ENCODE measurements at places on chromosomes 7 and 10.

GRCh38 chr7:152333134-152333533 is 102.7 kb downstream of the KMT2C start:
- no peak for DNase-seq

- DNase-seq = peak; percentile 75
Observed at GRCh38 chr7:88546808-88547207, 212.7 kb upstream of the ZNF804B start.

DNA sequence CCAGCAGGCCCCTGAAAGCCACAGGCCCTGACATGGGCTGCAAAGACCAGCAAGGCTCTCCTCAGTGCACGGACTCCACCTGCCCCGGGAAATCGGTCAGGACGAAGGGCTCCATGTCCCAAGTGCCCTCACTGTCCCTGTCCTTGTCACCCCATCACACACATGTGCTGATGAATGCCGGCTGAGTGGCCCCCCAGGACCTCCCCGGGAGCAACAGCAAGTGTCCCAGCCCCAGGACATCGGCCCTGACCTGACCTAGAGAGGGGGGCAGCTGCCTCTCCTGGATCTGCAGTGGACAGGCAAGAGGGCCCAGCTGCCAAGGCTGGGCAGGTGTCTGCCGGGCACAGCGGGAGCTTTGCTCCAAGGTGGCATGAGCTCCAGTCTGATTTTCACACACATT is 49.8 kb downstream of the STK32C start:
- DNase-seq = no peak

- DNase-seq = no peak
Observed at GRCh38 chr10:121442086-121442935, 155.9 kb downstream of the FGFR2 start.

- DNase-seq = no peak
Observed at GRCh38 chr10:71099731-71100361, 112.5 kb upstream of the UNC5B start.

GRCh38 chr7:44541028-44541869 is at the start of gene NPC1L1:
Gene NPC1L1 (minus strand): TSS chr7:44541330. CDS start chr7:44541259, 71 bp downstream.
- DNase-seq = peak; percentile 61

GRCh38 chr10:89515031-89515841 is 20.2 kb downstream of the SLC16A12 start:
- no peak for DNase-seq

- no peak for DNase-seq
Observed at GRCh38 chr7:5492636-5493020, 69.0 kb upstream of the TNRC18 start.

GRCh38 chr10:6445671-6446316 is 134.3 kb downstream of the PRKCQ start:
- DNase-seq = peak; percentile 59

DNA sequence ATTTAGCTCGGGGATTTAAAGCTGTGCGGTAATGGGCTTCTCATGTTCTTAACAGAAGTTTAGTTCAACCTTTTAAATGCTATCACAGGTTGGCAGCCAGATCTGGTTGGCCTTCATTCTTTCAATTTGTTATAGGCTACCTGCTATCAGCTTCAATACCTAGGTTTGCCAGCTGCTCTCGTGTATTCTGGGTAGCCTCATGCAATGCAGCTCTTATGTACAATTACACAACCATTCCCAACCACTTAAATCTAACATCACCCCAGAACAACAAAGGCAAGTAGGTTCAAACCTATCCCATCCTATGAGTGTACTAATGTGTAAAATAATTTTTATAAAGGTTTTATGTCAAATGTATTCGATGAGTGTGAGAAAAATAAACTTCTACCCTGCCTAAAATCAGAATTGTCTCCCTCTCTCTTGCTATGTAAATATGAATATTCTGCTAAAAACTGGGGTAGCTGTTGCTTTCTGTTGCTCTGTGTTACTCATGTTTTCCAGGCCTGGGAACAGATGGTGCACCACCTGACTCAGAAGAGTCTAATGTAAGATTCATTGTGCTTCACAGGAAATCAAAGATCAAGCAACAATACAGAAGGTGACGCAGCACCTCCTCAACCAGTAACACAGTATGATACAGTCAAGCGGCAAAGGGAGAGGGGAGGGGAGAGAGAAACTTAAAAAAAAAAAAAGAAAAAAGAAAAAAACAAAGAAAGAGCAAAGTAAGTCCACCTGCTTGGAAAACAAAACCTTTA is 188.6 kb downstream of the ETV1 start:
- DNase-seq = peak; percentile 72

DNA sequence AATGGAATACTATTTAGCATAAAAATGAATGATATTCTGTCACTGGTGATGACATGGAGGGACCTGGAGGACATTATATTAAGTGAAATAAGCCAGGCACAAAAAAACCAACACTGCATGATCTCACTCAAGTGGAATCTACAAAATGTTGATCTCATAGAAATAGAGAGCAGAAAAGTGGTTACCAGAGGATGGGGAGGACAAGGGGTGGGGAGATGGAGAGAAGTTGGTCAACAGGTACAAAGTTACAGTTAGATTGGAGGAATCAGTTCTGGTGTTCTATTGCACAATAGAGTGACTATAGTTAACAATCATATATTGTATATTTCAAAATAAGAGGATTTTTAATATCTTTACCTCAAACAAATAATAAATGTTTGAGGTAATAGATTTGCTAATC is 24.7 kb upstream of the SLC18A3 start:
- DNase-seq = no peak

- peak; percentile 35 for DNase-seq
Observed at GRCh38 chr7:106959753-106960152, 84.8 kb upstream of the PRKAR2B start.

DNA sequence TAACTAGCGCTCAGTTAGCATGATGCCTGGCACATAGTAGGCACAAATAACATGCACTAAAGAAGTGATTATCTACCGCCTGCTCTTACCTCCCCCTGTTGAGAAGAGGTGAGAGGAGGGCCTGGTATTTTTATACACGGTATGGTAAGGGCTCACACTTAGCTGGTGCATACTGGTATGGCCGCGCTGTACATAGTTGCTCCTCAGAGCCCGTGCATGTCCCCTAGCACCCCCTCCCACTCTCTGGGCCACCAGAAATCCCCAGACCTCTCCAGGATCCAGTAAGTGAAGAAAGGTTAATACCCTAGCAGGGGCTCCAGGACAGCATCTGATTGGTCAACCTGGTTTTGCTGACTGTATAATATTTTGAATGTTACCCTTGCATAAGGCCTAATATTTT is 121.4 kb downstream of the RAB11FIP2 start:
- DNase-seq = no peak

- peak; percentile 79 for DNase-seq
Observed at GRCh38 chr10:27743012-27743876, 2.4 kb downstream of the MKX start.

DNA sequence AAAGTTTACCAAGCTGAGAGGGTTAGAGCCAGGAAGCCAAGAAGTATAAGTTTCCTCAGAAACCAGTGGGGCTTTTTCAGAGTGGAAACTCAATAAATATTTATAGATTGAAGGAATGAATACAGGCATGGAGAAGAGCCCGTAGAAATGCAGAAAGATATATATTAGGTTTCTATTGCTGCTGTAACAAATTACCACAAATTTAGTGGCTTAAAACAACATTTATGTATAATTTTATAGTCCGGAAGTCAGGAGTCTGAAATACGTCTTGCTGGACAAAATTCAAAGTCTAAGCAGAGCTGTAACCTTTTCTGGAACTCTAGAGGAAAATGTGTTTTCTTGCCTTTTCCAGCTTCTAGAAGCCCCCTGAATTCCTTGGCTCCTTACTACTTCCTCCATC is 107.3 kb upstream of the SEMA3D start:
- no peak for DNase-seq

DNA sequence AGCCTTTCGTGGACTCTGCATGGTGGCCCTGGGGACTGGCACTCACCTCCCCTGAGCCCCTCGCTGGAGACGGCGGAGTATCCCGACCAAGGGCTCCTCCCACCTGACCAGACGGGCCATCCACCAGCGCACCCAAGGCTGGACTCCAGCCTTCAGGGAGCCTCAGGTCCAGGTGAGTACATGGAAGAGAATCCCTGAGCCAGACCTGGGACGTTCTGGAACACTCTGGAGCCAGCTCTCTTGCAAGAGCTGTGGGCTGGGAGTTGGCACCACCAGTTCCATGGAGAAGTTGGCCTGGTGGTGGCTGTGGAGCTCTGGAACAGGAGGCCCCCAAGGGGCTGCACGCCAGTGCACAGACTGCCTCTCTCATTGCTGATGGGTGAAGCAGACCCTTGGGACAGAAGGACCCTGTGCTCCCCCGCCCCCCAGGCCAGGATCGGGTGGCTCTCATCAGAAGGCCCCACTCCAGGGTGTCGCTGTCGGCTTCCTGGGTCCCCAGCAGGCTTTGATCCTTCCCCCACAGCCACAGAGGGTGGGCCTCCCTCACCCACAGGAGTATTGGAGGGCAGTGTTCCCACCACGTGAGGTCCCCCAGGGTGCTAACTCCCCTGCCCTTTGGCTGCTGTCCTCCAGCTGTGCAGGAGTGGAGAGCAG is 189.9 kb downstream of the EBF3 start:
- no peak for DNase-seq

DNA sequence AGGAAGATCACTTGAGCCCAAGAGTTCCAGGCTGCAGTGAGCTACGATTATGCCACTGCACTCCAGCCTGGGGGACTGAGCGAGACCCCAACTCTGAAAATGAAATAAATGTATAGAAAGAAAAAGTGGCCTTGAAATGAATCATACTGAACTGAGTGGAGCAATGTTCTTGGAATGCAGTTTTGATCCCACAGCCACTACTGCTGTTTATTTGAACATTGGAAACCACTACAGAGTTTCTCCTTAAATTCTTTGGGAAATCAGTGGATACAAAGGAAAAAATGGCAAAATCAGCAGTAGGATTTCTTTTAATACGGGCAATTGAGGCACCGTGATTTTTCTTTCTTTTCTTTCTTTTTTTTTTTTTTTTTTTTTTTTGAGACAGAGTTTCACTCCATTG is 637.4 kb downstream of the GALNT17 start:
- DNase-seq = no peak

GRCh38 chr10:116055252-116055916 is 217.6 kb downstream of the GFRA1 start:
- no peak for DNase-seq

DNA sequence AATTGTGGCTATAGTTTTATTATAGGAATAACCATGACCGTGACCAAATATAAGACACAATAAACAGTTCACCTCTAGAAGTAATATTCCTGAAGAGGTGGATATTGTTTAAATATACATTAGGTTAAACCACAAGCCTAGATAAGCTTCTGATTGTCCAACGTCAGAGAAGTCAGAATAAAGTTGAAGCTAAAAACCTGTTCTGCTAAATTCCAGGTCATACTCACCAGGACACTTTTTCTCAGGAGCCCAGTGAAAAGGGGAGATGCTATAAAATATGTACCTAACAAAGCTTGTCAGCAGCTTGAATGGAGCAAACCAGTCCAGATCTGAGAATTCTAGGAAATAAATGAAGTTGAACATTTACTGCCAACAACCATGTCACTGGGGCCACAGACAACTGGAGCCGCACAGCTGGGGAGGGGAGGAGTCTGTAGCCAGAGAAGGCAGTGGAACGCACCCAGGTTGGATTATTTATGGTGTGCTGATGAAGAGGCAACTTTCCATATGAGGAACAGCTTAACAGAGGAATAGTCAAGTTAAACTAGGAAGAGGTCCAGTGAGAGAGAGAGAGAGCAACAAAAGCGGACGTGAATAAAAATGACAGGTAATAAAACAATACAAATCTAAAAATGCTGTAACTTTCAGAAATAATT is 191.1 kb downstream of the ZNF438 start:
- DNase-seq = no peak

DNA sequence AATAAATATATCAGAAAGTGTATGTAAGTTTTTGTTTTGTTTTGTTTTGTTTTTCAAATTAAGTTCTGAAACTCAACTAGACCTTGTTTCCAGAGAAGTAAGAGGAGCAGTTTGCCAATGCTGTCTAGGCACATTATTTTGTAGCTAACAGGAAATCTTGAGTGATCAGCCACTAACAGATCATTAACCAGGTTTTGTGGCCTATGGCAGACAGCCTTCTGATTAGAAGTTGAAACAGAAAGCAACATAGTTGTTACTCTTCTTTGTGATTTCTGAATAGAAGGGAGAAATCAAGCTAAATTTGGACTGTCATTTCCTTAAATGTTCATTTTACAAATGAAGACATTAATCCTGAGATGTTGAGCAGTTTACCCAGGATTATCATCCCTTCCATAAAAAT is 142.6 kb downstream of the PLXDC2 start:
- DNase-seq = peak; percentile 12

- no peak for DNase-seq
Observed at GRCh38 chr10:50392966-50393718, 141.8 kb upstream of the ASAH2 start.

DNA sequence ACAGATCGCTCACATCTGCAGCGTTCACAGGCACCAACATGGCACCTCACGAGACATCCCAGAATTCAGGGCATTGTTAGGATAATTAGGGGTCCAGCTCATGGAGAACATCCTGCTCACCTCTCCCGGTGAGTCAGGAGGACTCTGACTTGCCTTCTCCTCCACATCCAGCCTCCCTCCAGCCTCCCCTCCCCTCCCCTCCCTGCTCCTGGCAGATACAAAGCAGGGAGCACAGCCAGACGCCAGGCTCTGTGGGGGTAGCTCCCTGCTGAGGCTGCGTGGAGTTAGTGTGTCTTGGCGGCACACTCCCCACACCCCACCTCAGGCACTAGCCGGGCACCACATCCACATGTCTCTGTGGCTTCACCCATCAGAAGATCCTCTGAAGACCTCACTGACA is 320.6 kb downstream of the CXCL12 start:
- DNase-seq = no peak

GRCh38 chr7:139505563-139505962 is 17.9 kb upstream of the CLEC2L start:
- DNase-seq = peak; percentile 44

All from DMS53 (cell line).